ENCODE measurements at places on chromosomes 1 and 21. TPM values are rescaled to one million over a fixed set of nuclear protein-coding genes. Genes with fewer than 3 reads are reported as not detected.

DNA sequence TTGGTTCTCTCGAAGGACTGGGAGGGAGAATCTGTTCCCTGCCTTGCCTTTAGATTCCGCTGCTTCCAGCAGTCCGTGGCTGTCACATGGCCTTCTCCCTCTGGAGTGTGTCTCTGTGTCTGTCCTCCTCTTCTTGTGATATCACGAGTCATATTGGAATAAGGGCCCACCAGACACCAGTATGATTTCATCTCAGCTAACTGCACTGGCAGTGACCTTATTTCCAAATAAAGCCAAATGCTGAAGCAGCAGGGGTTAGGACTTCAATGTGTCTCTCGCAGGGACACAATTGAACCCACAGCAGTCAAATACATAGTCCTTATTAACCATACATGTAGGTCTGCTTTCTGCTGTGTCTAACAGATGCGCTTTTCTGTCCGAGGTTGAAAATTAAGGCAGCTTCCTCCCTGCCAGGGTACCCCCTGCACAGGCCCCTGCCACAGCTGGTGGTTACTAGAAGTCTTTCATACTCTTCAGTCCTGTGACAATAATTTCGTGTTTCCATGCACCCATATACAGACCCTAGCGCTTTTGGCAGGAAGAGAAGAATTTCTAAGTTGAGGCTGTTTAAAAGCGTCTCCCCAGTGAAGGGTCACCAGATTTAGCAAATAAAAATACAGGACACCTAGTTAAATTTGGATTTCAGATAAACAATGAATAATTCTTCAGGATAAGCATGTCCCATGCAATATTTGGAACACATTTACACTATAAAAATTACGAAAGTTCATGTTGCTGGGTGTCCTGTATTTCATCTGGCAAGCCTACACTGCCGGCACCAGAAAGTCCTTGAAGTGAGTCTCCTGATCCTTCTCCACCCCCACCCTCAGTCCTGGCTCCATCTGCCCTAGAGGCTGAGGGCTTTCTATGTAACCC is 182.1 kb downstream of the ETS2 start:
- DNase-seq = no peak
- peaks cover 6% of the 10 kb centered on the region for H3K4me1 ChIP-seq
- H3K27me3 ChIP-seq = peaks cover 54% of the 10 kb centered on the region
- H3K4me3 ChIP-seq = no peak overlapping the region
- H3K27ac ChIP-seq = no peak overlapping the region
- no peaks in the 10 kb centered on the region for H3K36me3 ChIP-seq

DNA sequence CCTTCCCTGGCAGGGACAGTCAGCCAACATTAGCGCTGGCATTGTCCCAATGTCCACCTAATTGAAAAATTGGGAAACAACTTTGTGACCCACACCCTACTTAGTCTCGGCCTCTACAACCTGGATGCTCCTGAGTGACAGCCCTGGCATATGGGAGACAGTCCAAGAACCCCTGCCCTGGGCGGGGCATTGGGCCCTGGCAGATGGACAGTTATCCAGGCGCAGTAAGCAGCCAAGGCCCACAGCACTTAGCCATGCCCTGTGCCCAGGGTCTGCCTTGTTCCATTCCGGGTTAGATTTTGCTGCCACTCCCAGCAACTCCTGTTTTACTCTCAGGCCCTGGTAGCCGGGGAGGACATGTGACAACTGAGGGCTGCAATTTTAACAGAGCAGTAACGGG is 50.3 kb downstream of the NFASC start:
- no peaks in the 10 kb centered on the region for H3K27me3 ChIP-seq
- H3K36me3 ChIP-seq = no peaks in the 10 kb centered on the region
- no peak overlapping the region for H3K4me3 ChIP-seq
- DNase-seq = no peak
- no peaks in the 10 kb centered on the region for H3K4me1 ChIP-seq

DNA sequence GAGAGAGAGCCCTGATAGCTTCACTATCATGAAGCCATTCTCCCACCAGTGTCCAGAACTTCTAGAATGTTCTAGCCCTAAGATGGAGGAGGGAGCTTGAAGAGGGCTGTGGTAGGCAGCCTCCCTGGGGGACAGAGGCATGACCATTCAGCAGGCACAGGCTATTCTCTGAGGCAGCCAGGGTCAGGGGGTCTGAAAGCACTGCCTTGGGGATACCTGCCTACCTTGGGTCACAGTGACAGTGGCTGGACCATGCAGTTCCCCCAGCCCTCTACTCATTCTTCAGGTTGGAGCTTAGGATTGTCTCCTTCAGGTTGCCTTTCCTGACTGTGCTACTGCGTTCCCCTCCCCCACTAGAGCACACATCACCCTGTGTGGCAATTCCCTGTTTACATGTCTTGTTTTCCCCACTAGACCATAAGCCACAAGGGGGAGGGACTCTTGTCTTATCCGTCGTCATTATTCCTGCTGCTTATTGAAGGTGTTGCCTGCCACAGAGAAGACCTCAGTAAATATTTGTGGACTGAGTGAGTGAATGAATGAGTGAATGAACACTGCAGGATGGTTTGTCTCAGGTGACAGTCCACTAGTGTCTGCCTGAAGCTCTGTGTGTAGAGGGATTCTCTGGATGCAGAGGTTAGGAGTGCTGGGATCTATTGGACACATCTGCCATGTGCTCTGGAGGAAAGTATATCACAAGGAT is 5.2 kb downstream of the ZDHHC18 start:
- peak overlapping the region; percentile 98 for H3K27ac ChIP-seq
- H3K36me3 ChIP-seq = peaks cover 3% of the 10 kb centered on the region
- H3K27me3 ChIP-seq = no peaks in the 10 kb centered on the region
- H3K4me3 ChIP-seq = no peak overlapping the region
- peaks cover 77% of the 10 kb centered on the region for H3K4me1 ChIP-seq
- DNase-seq = no peak

- H3K4me3 ChIP-seq = no peak overlapping the region
- H3K27me3 ChIP-seq = no peaks in the 10 kb centered on the region
- H3K27ac ChIP-seq = peak overlapping the region; percentile 66
- H3K4me1 ChIP-seq = peaks cover 41% of the 10 kb centered on the region
- H3K36me3 ChIP-seq = no peaks in the 10 kb centered on the region
These were observed 84.8 kb upstream of the CACNA1E start for GRCh38 chr1:181398544-181398943.

- H3K36me3 ChIP-seq = no peaks in the 10 kb centered on the region
- H3K27me3 ChIP-seq = peaks cover 10% of the 10 kb centered on the region
- no peak overlapping the region for H3K27ac ChIP-seq
- DNase-seq = no peak
- H3K4me1 ChIP-seq = no peaks in the 10 kb centered on the region
- peak overlapping the region; percentile 41 for H3K4me3 ChIP-seq
These were observed 32.7 kb downstream of the TTC39A start for GRCh38 chr1:51297401-51298321.

DNA sequence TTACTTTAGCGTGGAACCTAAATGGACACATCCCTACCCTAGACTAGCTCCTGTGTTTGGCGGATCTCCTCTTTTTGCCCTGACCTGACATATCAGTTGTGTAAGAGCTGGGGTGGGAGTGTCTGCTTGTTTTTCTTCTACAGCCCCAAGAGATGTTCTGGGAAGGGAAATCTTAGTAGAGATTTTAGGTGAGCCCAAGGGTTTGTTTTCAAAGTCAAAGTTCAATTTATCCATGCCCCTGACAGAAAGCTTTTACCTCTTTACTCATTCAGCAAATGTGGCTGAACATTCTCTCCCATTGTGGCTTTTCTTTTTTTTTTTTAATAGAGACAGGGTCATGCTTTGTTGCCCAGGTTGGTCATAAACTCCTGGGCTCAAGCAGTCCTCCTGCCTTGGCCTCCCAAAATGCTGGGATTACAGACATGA is 7.3 kb upstream of the TARS2 start:
- no peaks in the 10 kb centered on the region for H3K27me3 ChIP-seq
- no peaks in the 10 kb centered on the region for H3K36me3 ChIP-seq
- no peak for DNase-seq
- no peaks in the 10 kb centered on the region for H3K4me1 ChIP-seq
- H3K27ac ChIP-seq = no peak overlapping the region

- H3K27ac ChIP-seq = no peak overlapping the region
- H3K4me3 ChIP-seq = no peak overlapping the region
- no peak for DNase-seq
- H3K27me3 ChIP-seq = no peaks in the 10 kb centered on the region
- no peaks in the 10 kb centered on the region for H3K36me3 ChIP-seq
These were observed 184.6 kb upstream of the OLFM3 start for GRCh38 chr1:102181341-102181740.

GRCh38 chr1:155010211-155010918 is 7.8 kb downstream of the ZBTB7B start:
- H3K4me3 ChIP-seq = peak overlapping the region; percentile 71
- no peaks in the 10 kb centered on the region for H3K27me3 ChIP-seq
- no peak for DNase-seq
- H3K27ac ChIP-seq = peak overlapping the region; percentile 80

NUP210L gene
- total RNA-seq = 0.14 TPM

PCAT6 gene
- total RNA-seq = not detected

GRCh38 chr1:233333086-233333485 is 5.6 kb downstream of the MAP3K21 start:
- no peaks in the 10 kb centered on the region for H3K36me3 ChIP-seq
- H3K4me1 ChIP-seq = peaks cover 8% of the 10 kb centered on the region
- no peak overlapping the region for H3K27ac ChIP-seq
- no peak for DNase-seq
- H3K27me3 ChIP-seq = peaks cover 10% of the 10 kb centered on the region

FOXO6 gene
- not detected for total RNA-seq

DNA sequence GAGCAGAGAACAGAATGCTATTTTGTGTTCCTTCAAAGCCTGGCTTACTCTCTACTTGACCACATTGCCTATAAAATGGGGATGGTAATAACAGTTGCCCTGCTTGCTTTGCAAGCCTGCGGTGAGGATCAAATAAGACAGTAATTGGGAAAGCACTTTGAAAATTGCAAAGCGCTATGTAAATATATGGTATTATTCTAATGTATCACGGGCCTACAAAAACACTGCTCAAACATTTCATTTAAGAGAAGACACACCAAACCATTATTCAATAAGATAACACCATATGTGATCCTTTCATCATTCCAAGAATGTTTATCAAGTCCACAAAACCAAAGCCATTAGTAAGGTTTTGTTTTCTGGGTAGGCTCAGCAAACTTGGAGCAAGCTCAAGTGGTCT is 208.4 kb downstream of the ROR1 start:
- H3K36me3 ChIP-seq = no peaks in the 10 kb centered on the region
- H3K27me3 ChIP-seq = no peaks in the 10 kb centered on the region
- no peak overlapping the region for H3K4me3 ChIP-seq
- H3K27ac ChIP-seq = no peak overlapping the region
- H3K4me1 ChIP-seq = no peaks in the 10 kb centered on the region

DNA sequence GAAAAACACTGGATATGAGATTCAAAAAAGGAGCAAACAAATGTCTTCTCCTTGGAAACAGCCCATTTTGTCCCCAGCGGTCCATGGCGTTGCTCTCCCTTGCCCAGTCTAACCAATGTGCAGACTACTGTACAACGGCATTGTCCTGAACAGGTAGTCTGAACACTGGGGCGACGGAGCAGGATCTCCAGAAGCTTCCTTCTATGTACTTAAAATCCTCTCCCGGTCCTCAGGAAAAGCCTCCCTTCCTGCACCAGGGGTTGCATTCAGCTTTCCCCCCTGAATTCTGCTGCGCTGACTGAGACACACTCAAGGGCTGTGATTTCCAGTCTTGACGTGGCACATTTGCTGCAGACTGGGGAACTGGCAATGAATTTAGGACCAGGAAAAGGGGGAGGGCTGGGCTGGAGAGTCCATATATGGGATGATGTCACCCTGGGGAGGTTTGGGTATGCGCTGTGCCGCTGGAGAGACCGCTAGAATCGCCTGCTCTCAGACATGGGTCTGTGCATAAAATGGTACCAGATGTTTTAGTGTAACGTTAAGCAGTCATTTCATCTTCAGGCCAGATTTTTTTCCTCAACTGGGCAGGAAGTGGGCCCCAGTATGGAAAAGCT is 275.9 kb upstream of the C1orf105 start:
- no peaks in the 10 kb centered on the region for H3K27me3 ChIP-seq
- DNase-seq = no peak
- H3K4me1 ChIP-seq = no peaks in the 10 kb centered on the region
- no peak overlapping the region for H3K4me3 ChIP-seq
- H3K27ac ChIP-seq = no peak overlapping the region

IVL gene
- total RNA-seq = not detected

SUSD4 gene
- total RNA-seq = 11.6 TPM

MYOG gene
- not detected for total RNA-seq

SPATA46 gene
- not detected for total RNA-seq

DNA sequence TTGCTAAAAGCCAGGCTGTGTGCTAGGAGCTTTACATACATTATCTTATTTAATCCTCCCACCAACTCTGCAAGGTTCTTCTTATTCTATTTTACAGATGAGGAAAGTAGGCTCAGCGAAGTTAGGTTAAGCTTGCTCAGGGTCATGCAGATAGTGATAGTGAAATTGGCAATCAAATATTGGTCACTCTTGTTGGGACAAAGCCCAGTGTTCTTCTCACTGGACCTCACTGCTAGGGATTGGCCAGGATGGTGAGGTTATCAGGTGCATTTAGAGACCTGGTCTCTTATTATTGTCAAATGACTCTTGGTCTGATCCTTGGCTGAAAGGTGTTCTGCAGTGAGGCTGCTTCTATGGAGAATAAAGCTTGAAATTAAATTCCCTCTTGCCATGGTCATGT is 145.1 kb downstream of the CNIH3 start:
- no peak overlapping the region for H3K4me3 ChIP-seq
- H3K36me3 ChIP-seq = no peaks in the 10 kb centered on the region
- no peaks in the 10 kb centered on the region for H3K4me1 ChIP-seq
- no peaks in the 10 kb centered on the region for H3K27me3 ChIP-seq
- no peak for DNase-seq
- H3K27ac ChIP-seq = no peak overlapping the region

Data from T-cell (primary cell).